ENCODE measurements at places on chromosomes 5 and 9.

DNA sequence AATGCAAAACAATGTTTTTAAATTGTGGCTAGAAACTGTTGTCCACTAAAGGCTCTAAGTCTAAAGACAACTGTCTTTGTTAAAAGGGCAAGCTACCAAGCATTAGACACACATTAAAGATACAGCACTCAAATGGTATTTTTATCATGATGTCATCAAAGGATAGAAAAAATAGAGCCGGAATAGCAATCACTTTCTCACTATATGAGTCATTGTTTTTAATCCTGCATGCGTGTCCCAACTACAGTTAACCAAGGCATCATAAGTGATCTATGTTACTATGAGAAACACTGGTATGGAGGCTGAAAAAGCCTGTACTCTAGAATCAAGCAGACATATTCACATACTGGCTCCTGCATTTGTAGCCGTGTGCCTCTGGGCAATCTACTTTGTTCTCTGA, 1.9 kb upstream of the PJA2 start:
- no peak for DNase-seq

GRCh38 chr5:150141544-150142184, 14.0 kb downstream of the PDGFRB start:
- no peak for DNase-seq

DNA sequence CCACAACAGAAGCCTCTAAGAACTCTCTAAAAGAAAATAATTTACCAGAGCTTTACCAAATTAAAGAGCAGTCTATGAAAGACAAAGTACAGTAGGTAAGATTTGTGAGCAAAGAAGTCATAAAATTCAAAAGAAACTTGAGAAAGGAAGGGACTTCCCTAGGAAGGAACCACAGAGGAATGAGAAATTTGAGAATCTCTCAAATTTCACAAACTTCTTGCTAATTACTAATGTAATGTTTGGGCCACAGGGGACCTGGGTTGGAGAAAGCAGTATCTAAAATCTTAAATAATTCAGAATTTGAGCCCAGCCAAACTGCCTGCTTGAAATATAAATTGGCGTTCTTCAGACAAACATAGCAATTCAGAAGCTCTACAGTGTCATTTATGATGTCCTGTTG, 225.0 kb upstream of the PRR16 start:
- no peak for DNase-seq

GRCh38 chr9:110583237-110583636, 3.7 kb upstream of the SVEP1 start:
- no peak for DNase-seq

DNA sequence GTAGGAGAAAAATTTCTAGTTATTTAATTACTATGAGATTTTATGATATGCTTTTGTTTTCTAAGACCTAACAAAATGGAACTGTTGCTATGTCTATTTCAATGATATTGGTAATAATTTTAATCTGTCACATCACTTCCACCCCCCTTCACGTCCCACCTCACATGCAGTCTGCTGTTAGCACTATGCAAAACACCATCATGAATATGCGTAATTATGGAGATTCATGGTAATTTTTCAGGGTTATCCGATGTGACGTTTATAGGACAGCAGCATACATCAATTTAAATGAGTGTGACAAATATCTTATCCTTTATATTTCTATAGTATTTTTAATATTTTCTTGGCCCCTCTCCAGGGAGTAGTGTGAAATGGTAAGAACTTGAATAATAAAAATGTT, 283.8 kb upstream of the TMEM161B start:
- DNase-seq, result no peak

- no peak for DNase-seq
Observed at GRCh38 chr5:151168602-151169344, 11.2 kb upstream of the ANXA6 start.

DNA sequence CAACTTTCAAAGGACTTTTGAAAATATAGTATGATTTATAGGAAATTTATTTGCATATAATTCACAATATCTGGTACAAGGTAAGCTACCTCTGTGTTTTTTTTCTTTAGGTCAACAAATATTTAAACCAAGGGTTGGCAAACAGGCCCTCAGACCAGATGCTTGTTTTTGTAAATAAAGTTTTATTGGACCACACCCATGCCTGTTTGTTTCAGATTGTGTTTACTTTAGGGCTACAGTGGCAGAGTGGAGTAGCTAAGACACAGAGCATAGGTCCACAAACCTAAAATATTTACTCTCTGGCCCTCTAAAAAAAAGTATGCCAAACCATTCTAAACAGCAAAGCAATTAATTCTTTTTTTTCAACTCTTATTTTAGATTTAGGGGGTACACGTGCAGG, 119.7 kb upstream of the CCDC152 start:
- no peak for DNase-seq

DNA sequence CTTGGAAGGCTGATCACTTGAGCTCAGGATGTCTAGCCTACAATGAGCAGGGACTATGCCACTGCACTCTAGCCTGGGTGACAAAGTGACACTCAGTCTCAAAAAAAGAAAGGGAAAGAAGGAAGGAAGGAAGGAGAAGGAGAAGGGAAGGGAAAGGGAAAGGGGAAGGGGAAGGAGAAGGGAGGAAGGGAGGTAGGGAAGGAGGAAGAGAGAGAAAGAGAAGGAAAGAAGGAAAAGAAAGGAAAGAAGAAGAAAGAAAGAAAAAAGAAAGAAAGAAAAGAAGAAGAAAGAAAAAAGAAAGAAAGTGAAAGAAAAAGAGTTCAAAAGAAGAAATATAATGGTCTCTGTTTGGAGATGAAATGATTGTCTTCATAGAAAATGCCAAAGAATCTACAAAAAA, 10.8 kb upstream of the CSF1R start:
- DNase-seq, result no peak

DNA sequence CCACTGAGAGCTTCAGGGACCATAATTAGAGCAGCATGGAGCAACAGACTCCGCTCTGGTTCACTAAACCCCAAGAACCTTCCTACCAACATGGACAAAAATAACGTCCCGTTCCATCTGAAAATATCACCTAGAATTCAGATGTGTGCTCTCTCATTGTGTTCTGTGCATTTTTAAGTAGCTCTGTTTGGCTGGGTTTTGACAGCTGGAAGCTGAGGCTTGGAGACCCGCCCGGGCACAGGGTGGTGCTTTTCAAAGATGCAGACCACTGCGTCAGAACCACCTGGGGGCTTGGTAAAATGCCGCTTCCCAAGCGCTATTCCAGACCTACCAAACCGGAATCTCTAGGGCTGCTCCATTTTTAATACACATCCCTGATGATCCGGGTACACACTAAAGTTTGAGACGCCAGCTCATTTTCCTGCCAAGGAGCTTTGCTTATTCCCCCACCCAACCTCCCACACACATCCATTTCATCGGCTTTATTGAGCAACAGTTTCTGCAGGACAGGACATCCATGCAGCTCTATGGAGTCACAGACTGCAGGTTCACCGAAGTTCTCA, 104.8 kb downstream of the GABBR2 start:
- DNase-seq, result no peak

DNA sequence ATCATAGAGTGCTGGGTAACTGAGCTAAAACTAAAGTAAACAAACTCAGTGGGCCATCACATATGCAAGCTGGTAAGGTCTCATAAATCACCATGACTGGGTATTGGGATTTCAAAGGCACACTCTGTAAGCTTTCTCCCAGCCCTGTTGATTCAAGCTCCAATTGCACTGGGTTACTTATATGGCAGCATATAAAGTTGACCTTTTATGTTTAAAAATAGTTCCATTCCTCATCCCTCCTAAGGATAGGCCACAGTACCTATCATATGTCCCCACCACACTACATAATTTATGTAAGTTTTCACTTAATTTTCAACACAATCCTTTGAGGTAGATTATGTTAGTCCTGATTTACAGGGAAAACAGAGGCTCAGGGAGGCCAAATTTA, 438.4 kb downstream of the RAB3C start:
- peak; percentile 64 for DNase-seq

GRCh38 chr9:116432051-116432450, 255.1 kb upstream of the TRIM32 start:
- DNase-seq, result no peak

DNA sequence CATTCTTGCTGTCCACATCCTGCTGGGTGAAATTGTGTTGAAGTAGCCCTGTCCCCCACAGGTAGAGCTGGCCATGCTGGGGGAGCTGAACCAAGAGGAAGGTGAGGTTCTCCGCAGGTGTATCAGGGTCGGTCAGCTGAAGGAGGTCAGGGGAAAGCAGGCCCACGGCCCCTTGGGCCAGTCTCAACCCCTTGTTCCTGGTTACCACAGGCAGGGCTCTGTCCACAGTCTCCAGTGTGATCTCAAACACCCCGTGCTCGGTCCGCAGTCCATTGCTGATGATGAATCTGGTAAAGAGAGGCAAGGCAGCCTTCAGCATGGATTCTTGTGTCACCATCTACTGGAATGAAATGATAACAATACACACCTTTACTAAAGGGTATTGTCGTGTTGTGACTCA, 53.4 kb upstream of the CER1 start:
- DNase-seq, result no peak

GRCh38 chr5:151020304-151021110, at the start of gene GPX3:
Gene GPX3 (plus strand): TSS chr5:151020591. CDS start chr5:151020655, 64 bp downstream.
- no peak for DNase-seq

DNA sequence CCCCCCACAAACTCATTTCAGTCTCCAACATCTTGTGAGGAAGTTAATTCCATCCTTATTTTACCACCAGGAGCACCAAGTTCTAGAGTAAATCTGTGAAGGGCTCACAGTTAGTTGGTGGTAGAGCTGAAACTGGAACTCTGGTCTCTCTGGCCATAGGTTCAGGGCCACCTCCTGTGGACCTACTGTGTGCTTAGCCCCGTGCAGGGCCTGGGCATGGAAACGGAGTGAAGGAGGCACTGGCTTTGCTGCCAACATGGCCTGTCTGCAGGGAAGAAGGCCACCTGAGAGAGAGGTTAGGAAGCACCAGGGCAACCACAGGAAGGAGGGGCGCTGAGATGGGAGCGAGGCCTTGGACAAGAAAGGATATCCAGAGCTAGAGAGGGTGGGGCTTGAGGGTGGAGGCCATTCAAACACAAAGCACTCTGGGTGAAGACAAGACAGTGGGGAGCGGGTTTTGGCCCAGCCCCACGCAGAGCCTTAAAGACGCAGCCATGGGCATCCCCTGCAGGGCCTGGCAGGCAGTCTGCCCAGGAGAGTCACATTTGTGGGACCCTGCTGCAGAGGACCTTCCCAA, 16.0 kb upstream of the DAB2IP start:
- no peak for DNase-seq

- no peak for DNase-seq
Observed at GRCh38 chr5:33809936-33810335, 81.9 kb downstream of the ADAMTS12 start.

DNA sequence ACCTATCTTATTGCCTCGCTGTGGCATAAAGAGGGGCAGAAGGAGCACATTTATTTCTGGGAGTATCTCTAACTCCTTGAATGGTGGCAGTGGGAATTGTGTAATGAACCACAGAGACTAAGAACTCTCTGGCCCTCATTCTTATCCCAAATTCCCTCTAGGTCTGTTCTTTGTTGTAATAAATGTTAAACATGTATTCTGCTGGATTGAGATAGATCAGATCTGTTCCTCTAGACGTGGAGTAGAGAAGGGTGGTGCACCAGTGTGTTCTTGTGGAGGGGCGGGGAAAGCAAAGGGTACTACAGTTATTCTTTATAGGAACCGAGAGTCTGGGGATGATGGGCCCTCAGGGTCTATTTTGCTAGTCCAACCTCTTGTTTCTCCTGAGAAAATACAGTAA, 90.4 kb downstream of the UBE2R2 start:
- DNase-seq, result no peak

Measured in COR-L47 (cell line).